GM12892 (cell line): ENCODE measurements at places on chromosomes 12 and 14.

DNA sequence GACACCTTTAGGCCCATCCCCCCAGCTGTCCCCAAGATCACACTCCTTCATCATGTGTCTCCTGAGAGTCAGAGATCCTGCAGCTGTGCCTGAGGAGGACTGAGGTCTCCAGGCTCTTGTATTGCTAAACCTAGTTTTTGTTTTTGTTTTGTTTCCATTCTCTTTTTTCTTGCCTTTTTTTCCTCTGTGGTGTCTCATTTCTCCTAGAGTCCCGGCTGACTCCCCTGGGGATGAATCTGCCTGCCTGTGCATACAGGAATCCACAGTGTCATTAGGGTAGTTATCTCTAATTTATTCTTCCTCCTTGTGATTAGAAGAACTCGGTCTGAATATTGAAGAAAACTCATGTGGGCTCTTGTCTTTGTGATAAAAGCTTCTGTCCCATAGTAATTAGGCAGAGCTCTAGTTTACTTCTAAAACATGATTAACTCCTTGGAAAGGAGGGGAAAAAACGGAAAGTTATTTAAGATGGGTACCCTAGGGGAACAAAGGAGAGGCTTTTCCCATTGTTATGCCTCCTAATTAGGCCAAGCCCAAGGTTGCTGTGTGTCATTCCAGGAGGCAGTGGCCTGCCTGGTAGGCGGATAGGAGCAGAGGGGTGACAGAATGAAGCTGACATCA, 343.2 kb downstream of the ZFP36L1 start:
- no peak for DNase-seq

DNA sequence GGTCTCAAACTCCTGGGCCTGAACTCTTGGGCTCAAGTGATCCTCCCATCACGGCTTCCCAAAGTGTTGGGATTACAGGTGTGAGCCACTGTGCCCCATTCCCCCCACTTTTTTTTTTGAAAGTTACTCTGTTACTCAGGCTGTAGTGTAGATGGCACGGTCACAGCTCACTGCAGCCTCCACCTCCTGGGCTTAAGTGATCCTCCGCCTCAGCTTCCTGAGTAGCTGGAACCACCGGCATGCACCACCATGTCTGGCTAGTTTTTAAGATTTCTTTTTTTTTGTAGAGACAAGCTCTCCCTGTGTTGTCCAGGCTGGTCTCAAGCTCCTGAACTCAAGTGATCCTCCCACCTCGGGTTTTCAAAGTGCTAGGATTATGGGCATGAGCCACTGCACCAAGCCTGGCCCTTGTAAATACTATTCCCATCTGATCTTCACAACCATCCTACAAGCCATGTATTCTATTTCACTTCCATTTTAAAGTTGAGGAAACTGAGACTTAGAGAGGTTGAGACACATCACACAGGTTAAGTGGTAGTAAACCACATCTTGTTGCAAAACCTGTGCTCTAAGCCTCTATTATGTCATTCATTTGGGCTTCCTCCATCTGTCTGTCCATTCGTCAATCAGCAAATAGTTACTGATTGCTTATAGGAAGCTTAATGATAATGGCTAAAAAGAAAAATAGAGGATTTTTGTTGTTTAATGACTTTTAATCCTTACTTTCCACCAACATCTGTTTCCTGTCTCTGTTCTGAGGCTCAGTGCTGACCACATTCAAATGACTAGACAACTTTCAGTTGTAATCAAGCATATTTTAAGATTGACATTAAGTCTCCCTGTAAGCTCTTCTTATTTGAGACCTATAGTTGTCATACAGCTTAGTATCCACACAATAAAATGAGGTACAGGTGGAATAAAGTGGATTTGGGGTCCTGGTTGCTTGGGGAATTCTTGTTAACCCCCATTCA, 9.2 kb downstream of the ASCL4 start:
- DNase-seq = no peak

DNA sequence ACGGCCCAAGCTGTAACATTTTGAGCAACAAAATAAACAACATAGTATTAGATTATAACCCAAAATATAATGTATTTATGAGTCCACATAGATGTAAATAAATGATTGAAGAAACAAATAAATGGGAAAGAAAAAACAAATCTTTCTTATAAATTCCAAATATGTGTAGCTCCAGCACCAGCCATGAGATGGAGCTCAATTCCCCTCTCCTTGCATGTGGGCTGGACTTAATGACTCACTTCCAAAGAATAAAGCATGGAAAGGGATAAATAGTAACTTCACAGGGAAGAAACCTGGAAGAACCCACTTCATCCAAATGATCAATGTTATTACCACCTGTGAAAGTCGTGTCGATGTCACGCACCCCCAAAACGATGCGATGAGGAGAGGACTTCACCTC, 158.8 kb downstream of the RPAP3 start:
- DNase-seq = no peak

- DNase-seq = no peak
These were observed 771 bp downstream of the DAAM1 start for GRCh38 chr14:59189091-59189785.

GRCh38 chr12:105418821-105419291, 88.4 kb downstream of the C12orf75 start:
- no peak for DNase-seq

- DNase-seq = no peak
These were observed 30.4 kb upstream of the GZMB start for GRCh38 chr14:24664366-24664765.

DNA sequence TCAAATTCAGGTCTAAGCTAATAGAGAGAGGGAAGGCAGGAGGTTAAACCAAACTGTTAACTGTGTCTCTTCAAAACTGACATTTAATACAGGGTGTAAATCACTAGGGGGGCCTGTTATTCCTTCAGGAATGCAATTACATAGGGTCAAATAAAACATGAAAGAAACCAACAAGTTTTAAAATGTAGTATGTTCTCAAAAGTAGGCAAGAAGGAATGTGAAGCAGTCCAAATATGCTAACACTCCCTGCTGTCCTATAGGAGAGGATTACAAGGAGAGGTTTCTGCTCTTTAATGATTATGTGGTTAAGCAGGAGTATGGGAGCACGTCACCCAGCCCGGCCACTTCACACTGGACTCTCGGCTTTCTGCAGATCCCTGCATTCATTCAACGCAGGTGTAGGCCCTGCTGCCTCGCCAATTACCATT, 42.5 kb upstream of the BMP4 start:
- DNase-seq = no peak

GRCh38 chr12:89552376-89552775, 26.5 kb upstream of the POC1B start:
- DNase-seq = no peak

GRCh38 chr14:104756477-104757237, 3.7 kb downstream of the SIVA1 start:
- no peak for DNase-seq

DNA sequence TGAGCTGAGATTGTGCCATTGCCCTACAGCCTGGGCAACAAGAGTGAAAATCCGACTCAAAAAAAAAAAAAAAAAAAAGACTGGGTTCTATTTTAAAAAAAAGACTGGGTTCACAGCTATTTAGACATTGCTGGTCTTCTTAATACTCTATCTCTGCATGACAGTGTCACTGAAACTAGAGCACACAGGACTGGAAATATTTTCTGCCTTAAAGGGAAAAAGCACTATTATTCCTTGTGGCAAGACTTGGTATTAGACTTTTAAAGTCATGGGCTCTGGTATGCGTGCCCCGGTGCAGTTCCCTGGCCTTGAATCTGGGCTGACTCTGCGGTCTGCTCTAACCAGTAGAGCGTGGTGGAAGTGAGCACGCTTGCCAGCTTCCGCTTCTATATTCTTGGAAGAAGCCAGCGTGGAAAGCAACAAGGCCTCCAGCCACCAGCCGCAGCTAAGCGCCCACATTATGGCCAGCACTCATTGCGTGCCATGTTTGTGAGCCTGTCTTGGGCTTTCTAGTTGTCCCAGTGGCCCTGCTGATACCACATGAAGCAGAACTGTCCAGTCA, 31.3 kb downstream of the PRKAB1 start:
- DNase-seq = no peak

DNA sequence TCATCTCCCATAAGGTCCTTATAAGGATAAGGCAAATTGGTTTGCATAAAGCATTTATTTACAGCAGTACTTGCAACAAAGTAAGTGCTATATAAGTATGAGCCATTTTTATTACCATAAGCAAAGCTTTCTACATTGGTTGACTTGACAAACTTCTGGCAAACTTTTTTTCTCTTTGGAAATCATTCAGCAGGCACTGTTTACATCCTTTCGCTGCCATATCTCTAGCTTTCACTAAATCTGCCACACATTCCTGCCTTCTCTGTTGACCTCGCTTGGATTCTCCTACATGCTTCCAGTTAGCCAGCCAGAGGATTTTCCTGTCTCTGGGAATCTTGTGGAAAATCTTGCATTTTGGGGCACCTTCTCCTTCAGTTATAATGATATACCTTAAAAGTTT, 21.8 kb upstream of the HDAC7 start:
- no peak for DNase-seq

DNA sequence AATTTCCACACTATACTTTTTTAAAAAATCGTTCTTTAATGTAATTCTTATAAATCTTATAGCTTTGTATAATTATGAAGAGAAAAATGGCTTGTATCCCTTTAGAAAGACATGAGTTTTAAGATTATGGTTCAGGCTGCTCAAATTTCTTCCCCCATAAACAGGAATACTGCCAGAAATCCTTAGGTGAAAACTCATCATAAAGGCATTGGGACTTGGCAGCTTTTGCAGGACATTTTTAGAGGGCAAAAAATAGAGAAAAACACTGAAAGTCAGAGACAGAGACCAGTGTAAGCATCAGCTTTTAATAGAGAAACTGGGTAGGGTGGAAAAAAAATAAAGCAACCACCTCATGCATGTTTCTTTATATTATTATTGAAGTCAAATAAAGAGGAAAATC, 29.1 kb downstream of the LRRK2 start:
- no peak for DNase-seq

- DNase-seq = no peak
These were observed 64.4 kb downstream of the ZFC3H1 start for GRCh38 chr12:71599210-71599609.

GRCh38 chr14:89425931-89426330, 8.9 kb upstream of the FOXN3 start:
- DNase-seq = no peak

DNA sequence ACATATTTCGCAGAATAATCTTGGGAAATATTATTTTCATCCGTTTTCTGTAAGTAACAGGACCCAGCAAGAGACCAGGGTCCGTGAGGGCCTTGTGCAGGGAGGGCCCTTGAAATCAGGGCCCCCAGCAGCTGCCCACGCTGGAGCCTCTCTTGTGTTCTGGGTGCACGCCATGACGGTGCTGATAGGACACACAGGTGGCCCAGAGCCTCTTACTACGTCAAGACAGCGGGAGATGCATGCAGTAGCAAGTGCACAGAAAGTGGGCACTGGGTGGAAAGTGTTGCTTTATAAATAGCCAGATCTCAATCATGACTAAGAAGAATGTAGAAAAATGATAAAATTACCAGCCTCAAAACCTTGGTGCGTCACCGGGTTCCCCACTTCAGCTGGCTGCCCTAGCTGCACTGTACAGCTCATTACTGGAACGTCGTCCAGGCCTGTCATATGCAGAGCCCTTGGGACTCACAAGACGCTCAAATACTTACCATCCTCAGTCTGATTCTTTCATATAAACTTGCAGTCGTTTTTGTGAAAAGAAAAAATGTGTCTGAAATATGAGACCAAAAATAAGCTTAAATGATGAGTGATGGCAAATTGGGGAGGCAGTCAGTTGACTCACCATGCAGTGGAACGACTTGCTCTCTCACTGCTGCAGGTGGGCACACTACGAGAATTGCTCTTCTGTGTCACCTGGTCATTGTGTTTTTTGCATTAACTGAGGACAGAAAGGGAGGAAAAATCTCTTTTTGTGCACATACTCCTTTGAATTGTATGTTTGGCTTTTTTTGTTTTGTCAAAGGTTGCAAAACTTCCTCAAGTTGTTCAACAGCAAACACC, 68.2 kb downstream of the DDX51 start:
- no peak for DNase-seq

- peak; percentile 41 for DNase-seq
These were observed 20.2 kb upstream of the DUSP16 start for GRCh38 chr12:12582895-12583303.

DNA sequence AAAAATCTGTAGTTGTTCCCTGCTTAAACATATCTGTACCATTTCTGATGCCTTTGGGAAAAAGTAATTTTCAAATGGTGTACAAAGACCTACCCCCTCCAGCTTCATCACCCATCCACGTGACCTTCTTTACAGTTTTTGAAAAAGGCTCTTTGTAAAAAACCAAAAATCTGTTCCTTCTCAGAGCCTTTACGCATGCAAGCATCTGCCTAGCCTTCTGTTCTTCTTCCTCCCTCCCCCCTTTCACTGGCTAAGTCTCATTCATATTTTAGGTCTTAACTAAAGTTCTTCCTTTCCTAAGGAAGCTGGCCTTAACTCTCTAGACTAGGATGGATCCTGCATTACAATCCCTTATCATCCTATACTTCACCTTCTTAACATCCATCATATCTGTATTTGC, 10.4 kb downstream of the CAPRIN2 start:
- DNase-seq = no peak

- no peak for DNase-seq
These were observed 590 bp downstream of the DDIT3 start for GRCh38 chr12:57519796-57520052.

GRCh38 chr12:31928246-31929026, 30.8 kb upstream of the RESF1 start:
- DNase-seq = no peak

GRCh38 chr14:105253329-105253682, 5.0 kb downstream of the BTBD6 start:
- DNase-seq = no peak

GRCh38 chr14:73976125-73976524, 26.0 kb downstream of the COQ6 start:
- no peak for DNase-seq

- DNase-seq = peak; percentile 37
These were observed 40.5 kb downstream of the KCNA5 start for GRCh38 chr12:5083955-5084849.

- no peak for DNase-seq
These were observed 180.5 kb downstream of the PRKCH start for GRCh38 chr14:61501714-61502458.

- DNase-seq = no peak
These were observed 925 bp upstream of the NANOG start for GRCh38 chr12:7788294-7788660.

GRCh38 chr14:90386321-90386720, 10.5 kb upstream of the CALM1 start:
- DNase-seq = no peak

GRCh38 chr14:80987235-80988032, 32.0 kb downstream of the TSHR start:
- peak; percentile 23 for DNase-seq

DNA sequence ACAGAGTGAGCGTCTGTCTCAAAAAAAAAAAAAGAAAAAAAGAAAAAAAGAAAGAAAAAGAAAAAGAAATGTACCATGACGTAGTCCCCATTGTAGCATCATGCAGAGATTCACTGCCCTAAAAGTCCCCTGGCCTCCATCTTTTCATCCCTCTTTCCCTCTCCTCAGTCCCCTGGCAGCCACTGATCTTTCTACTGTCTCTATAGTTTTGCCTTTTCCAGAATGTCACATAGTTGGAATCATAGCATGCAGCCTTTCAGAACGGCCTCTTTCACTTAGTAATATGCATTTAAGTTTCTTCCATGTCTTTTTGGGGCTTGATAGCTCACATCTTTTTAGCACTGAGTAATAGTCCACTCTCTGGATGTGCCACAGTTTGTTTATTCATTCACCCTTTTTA, 60.5 kb upstream of the NCOR2 start:
- DNase-seq = no peak
